Activated CD4-positive, alpha-beta memory T cell treated with anti-CD3 and anti-CD28 coated beads, Interleukin-2, amount 10 ng/mL, durations not matched to agents 7 days and 5 days (primary cell): ENCODE measurements at places on chromosomes 2 and 18. TPM values are rescaled to one million over a fixed set of nuclear protein-coding genes. Genes with fewer than 3 reads are reported as not detected.

RAB12 gene
- 12.5 TPM for total RNA-seq

MYO5B gene
- total RNA-seq: not detected

HOXD13 gene
- not detected for total RNA-seq

BOLL gene
- not detected for total RNA-seq

CXCR1 gene
- 3.0 TPM for total RNA-seq

NCKAP5 gene
- total RNA-seq: not detected

COL5A2 gene
- 1.6 TPM for total RNA-seq

TUBA3D gene
- total RNA-seq: not detected

HJURP gene
- total RNA-seq: 129 TPM

FAM110C gene
- total RNA-seq: 5.1 TPM

FECH gene
- total RNA-seq: 14.4 TPM

MAL gene
- 202 TPM for total RNA-seq

SMIM21 gene
- not detected for total RNA-seq

STEAP3 gene
- total RNA-seq: not detected

PDCL3 gene
- 39.6 TPM for total RNA-seq

CENPA gene
- 39.5 TPM for total RNA-seq

DNAJC27 gene
- 7.6 TPM for total RNA-seq

RAB17 gene
- not detected for total RNA-seq

SYT4 gene
- 0.20 TPM for total RNA-seq

FHOD3 gene
- not detected for total RNA-seq

CHRND gene
- not detected for total RNA-seq

CCDC141 gene
- 2.6 TPM for total RNA-seq

ASB18 gene
- not detected for total RNA-seq
